Pulmonary artery endothelial cell (primary cell): ENCODE measurements at places on chromosomes 3 and 15. TPM values are rescaled to one million over a fixed set of nuclear protein-coding genes. Genes with fewer than 3 reads are reported as not detected.

Gene RTP1
- total RNA-seq: not detected in 2 replicates

Gene LYZL4
- total RNA-seq: not detected in 2 replicates

Gene UBP1
- 59.8 and 86.2 TPM in 2 replicates for total RNA-seq

Gene C3orf33
- total RNA-seq: 1.2 and 2.7 TPM in 2 replicates

Gene KLHL6
- total RNA-seq: 5.7 and 7.7 TPM in 2 replicates

- no peak for DNase-seq
These were observed 310.6 kb upstream of the ATP11B start for GRCh38 chr3:182482705-182483104.

DNA sequence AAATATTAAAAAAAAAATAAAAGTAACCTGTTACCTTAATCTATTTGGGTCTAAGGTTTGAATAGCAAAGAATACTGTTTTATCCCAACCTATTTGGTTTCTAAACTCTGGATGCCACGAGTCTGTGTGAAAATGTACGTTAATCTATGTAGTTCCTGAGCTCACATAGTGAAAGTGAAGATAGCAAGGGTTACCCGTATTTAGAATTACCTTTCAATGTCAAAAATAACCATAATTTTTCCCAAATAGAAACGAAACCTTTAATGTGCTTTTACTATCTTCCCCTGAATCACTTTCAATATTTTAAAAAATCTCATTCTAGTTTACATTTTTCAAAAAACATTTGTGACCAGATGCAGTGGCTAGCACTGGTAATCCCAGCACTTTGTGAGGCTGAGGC, 5.8 kb upstream of the USP50 start:
- DNase-seq: no peak

- DNase-seq: no peak
These were observed 42.2 kb downstream of the ZNF609 start for GRCh38 chr15:64502551-64502950.

- DNase-seq: no peak
These were observed 234.3 kb downstream of the SQOR start for GRCh38 chr15:45869034-45869668.

DNA sequence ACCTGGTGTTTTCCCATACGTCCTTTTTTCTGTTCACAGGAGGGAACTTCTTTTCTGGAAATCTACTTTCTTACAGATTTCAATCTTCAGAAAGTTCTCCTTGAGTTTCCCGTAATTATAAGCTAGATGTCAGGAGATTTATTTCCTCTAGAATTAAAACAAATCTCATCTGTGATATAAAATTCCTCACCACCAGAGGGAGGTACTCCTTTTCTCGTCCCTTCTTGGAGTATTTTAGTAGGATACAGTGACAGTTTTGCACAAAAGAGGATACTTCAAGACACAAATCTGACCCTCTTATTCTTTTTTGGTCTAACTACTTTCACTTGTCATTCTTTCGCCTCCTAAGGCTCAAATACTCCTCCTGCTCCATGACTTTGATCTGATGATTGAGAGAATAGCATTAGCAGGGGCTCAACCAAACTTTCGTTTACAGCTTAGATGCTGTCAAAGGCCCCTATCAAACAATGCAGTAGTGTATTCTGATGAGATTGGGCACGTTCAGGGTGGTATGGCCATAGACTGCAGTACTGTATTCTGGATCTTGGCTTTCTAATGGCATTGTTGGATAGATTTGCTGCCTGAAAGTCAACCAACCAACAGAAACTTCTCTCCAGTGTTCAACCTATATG, 38.0 kb downstream of the TMEM41A start:
- no peak for DNase-seq

DNA sequence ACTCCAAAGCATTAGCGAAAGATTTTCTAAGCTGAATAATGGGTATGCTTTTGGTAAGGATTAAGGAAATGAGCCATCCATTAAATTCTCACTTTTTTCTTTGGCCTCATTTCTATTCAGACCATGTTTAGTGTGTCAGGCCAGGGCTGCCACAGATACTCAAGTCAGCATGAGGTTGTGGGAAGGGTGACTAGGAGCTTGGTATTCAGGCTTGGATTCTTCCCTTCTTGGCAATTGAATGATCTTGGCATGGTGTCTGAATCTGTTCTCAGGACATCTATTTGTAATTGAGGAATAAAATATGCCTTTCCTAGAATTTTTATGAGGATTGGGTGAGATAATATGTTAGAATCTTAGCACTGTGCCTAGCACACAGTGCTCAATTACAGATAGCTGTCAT, 11.2 kb downstream of the CCNB2 start:
- DNase-seq: no peak

DNA sequence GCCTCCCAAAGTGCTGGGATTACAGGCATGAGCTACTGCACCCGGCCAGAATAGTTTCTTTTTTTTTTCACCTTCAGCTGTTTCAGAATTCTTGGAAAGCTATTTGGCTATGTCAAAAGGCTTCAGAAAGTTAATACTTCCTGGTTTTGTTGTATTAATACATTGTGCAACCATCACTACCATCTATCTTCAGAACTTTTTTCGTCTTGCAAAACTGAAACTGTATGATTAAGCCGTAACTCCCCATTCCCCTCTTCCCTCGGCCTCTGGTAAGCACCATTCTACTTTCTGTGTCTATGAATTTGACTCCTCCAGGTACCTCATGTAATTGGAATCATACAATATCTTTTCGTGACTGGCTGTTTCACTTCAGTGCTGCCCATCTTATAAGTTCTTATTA, 5.2 kb upstream of the NOX5 start:
- DNase-seq: no peak

DNA sequence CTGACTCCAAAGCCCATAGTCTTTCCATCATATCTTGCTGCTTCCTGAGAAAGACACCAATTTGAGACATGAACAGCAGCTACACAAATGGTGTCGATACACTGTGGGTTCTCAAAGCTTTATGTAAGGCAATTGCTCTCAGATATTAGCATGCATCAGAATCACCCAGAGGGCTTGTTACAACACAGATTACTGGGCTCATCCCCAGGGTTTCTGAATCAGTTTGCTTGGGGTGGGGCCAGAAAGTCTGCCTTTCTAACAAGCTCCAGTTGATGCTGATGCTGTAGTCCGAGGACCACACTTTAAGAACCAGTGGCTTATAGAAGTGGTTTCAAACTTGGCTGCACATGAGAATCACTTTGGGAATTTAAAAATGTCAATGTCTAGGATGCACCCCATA, 86.5 kb downstream of the SEMA6D start:
- DNase-seq: no peak

DNA sequence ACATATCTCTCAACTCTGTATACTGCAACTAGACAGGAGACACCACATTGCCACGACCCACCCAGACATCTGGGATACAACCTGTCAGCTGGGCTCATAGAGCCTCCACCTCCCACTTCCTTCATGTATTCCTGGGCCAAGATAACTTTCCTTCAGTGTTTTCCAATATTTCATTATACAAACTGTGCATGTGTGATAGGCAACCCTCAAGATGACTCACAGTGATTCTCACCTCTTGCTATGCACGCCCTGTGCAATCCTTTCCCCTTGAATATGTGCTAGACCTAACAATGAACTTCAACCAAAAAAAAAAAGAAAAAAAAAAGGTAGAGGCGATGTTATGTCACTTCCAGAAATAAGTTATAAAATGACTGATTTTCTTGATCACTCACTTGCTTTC, 138.0 kb upstream of the ALCAM start:
- DNase-seq: no peak

GRCh38 chr15:77840991-77841775, 208.5 kb upstream of the LINGO1 start:
- no peak for DNase-seq

DNA sequence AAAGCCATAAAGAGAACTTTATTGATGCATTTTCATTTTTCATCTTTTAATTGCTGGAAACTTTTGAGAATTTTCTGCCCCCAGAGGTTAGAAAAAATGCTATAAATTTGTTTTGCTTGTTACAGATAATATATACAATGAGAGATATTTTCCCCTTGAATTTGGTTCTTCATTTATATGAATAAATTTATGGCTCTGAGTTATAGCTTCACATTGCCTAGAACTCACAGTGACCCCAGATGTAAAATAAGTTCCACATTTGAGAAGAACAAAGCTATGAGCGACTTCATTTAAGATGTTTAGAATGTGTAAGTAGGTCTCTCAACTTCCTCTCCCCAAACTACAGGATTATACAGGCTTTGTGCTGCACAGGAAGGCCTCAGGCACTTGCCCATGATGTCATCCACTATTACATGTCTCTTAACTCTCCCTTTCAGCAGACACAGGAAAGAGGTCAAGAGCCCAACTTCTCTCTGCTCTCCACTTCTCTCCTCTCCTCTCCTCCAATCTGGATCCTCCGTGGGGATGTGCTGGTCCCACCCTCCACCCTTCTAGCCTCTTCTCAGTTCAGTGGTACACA, 92.8 kb downstream of the DUT start:
- peak; percentile 52 for DNase-seq

DNA sequence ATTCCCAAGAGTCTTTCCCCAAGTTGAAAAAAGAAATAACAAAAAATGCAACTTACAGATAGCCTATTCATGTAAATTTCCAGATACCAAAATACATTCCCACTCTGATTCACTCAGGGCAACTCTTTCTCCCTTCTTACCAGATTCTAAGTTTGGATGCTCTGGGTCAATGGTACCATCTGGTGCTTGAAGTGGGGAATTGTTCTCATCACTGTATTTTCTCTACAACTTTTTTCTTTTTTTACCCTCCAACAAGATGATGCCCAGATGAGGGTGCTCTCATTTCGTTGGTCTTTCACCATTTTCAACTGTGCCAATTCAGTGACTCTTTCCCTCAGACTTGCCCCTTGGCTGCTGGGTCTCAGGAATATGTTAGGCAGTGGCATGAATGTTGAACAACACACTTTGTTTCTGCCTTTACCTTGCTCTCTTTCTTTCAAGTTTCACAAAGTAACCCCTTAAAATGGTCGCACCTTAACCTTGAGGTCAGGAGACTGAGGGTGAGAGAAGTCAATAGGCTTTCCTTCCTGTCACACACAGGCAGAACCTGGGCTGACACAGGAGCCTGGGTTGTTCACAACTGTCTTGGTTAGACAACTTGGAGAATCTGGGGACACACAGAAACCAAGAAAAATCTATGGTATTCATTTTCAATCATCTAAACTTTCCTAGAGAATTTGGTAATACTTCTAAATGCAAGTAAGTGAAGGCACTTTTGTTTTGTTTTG, 330.7 kb upstream of the SLCO3A1 start:
- DNase-seq: no peak

DNA sequence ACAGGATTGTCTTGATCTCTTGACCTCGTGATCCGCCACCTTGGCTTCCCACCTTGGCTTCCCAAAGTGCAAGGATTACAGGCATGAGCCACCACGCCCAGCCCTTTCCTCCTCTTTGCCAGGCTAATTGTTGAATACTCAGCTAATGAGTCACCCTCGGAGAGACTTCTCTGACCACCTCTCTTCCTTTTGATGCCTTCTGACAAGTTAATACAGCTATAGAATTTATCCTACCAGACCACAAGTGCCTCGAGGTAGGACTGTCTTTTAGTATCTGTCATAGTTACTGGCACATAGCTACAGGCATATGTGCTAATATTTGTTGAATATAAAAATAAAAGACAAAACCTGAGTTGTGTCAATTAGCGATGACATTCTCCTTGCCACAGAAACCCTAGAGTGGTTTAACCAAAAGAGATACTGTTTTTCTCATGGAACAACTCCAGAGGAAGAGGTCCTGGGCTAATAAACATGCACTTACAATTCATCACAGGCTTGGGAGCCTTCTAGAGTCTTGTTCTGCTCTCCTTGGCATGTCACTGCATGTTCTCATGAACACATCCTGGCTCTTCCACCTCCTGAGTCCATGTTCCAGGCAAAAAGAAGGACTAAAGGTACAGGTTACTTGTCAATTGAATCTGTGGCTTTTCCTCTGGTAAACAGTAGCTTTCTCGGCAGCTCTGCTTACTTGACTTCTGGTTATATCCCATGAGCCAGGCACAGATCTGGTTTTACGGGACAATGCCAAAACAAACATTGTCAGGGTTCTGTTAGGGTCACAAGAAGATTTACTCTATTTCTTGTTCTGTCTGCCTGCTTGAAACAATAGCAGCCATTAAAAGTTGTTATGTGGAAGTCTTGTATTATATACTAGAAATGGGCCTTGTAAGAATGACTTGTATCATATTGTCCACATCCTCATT, 332.3 kb downstream of the THSD4 start:
- DNase-seq: no peak

DNA sequence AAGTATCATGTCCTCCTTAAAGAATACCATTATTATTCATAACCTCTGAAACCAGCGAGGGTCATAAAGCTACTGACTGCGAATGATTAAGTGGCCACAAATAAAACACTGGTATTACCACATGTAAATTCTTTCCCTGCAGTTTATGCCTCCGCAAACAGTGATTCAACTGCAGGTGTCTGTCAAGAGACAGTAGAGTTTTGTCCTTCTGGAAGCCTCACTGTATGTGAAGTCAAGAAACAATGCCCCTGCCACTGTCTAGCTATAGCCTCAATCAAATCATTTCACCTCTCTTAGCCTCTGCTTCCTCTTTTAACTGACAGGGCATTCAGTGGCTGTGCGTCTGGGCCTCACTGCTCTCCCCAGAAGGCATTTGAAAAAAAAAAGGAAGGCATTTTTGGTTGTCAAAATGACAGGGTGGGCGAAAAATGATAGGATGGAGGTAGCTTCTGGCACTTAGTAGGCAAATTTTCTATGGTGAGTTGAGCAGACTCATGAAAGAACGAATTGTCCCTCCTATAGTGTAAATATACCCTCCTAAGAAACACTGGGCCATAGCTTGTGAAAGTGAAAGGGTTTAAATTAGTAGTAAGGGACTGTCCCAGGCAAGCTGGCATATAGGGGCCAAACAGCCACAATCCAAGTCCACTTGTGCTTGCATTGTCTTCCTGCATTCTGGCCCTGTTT, 66.7 kb downstream of the FILIP1L start:
- no peak for DNase-seq

- no peak for DNase-seq
These were observed 158.0 kb downstream of the RYR3 start for GRCh38 chr15:33468740-33469139.

GRCh38 chr3:154616298-154616697, 186.3 kb upstream of the GPR149 start:
- DNase-seq: no peak

GRCh38 chr15:89462198-89462912, 34.0 kb downstream of the RHCG start:
- DNase-seq: no peak

- DNase-seq: no peak
These were observed 50.1 kb downstream of the FEZF2 start for GRCh38 chr3:62323241-62323640.

- DNase-seq: no peak
These were observed 549.6 kb downstream of the ZIC1 start for GRCh38 chr3:147958754-147959153.

- DNase-seq: no peak
These were observed 41.9 kb downstream of the NMD3 start for GRCh38 chr3:161263057-161263456.

DNA sequence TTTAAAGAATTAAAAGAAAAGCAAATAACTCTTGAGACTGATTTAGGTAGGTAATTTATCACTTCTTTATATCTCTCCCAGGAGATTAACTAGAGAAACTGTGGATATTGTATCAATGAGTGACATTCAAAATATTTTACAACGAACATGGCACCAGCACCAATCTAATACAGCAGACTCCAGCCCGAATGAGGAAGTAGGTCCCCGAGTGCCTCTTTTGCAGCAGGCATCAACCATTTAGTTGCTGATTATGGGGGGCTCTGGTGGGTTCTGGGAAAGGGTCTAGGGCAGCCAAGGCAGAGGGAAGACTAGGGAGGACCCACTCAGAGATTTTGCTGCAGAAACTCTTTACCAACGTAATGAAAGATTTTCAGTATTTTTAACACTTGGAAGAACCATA, 31.7 kb upstream of the TTC14 start:
- no peak for DNase-seq
